ENCODE measurements at places on chromosomes 6 and 20.
A peak's percentile ranks its signal among the peaks of the same experiment; 100 is the strongest.

DNA sequence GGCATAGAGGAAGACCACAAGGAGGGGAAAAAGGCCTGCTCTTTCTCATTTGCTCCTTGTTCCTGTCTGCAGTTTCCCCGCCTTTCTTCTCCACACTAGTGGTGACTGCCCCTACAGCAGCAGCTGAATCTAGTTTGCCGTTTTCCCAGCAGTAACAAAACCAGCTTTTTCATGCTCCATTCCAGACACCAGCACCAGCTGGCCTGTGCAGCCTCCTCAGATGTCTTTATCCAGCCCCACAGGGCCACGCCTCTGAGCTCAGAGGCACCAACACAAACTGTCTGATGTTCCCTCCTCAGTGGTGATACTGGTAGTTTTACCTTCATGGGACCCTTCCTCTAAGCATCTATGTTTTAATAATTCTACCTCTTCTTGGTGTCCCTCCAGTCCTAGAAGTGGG is 70.4 kb upstream of the SLC24A3 start:
- no peak for DNase-seq

DNA sequence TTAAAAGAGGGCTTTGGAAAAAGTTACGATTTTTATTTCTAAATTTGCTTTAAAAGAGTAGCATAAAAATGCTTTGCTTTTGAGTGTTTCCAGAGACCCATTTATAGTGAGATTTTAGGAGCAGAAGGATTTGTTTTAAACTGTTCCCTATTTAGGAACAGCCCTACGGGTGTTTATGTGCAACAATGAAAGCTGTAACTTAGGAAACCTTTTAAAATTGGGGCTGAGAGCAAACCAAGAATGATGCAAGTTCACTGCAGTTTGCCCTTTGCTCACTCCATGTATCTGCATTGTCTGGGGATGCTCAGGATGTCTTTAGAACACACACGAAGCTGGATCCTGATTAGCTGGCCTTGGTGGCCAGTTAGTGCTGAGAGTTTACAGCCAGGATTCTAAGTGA is 40.9 kb downstream of the GHRH start:
- no peak for DNase-seq

DNA sequence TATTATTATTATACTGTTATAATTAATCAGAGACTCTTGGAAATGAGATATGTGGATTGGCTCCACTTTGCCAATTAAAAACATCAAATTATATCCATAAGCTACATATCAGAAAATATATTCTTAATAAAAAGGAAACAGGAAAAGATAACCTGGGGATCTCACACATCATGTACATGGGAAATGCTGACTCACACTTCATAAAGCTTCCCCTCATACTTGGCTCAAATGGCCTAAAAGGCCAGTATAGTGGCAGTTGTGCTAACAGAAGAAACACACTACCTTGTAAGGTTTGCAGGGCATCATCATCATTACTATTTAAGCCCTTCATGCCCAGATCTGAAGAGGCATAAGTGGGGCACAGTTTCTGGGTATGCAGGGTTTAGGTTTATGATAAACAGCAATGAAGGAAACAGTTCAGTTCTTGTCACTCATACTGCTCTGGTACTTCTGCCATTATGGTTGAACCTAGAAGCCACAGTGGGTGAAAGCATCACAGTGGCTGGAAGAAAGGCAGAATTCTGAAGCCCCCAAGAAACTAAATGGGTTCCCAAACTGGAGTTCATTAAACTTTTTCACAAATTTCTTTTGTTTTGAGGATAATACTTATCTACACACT is 60.6 kb downstream of the BTBD9 start:
- no peak for DNase-seq

DNA sequence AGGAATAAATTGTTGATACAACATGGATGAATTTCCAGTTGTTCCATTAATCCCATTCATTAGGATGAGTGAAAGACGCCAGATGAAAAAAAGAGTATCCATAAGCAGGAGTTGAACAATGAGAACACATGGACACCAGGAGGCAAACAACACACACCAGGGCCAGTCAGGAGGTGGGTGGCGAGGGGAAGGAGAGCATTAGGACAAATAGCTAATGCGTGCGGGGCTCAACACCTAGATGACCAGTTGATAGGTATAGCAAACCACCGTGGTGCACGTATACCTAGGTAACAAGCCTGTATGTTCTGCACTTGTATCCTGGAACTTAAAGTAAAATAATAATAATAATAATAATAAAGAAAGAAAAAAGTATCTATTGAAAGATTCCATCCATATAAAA is 11.1 kb downstream of the PCED1A start:
- DNase-seq = no peak

GRCh38 chr20:56630086-56630493 is 984 bp downstream of the TFAP2C start:
- no peak for DNase-seq

GRCh38 chr6:121090492-121090891 is 243.8 kb downstream of the TBC1D32 start:
- no peak for DNase-seq

- DNase-seq = no peak
Observed at GRCh38 chr6:157469378-157469777, 88.4 kb downstream of the ZDHHC14 start.

- DNase-seq = peak; percentile 69
Observed at GRCh38 chr6:14732844-14733757, 512.8 kb upstream of the JARID2 start.

- DNase-seq = no peak
Observed at GRCh38 chr20:36305602-36306551, at the start of gene DLGAP4. Gene DLGAP4 (plus strand): TSS chr20:36306339. CDS start chr20:36431718, 125,379 bp downstream.

GRCh38 chr6:168623736-168624135 is 182.8 kb downstream of the SMOC2 start:
- no peak for DNase-seq

- no peak for DNase-seq
Observed at GRCh38 chr6:166687879-166688205, 60.8 kb upstream of the RPS6KA2 start.

GRCh38 chr6:54070025-54070424 is 41.2 kb upstream of the MLIP start:
- DNase-seq = no peak

- DNase-seq = no peak
Observed at GRCh38 chr6:68911334-68911733, 276.3 kb downstream of the ADGRB3 start.

DNA sequence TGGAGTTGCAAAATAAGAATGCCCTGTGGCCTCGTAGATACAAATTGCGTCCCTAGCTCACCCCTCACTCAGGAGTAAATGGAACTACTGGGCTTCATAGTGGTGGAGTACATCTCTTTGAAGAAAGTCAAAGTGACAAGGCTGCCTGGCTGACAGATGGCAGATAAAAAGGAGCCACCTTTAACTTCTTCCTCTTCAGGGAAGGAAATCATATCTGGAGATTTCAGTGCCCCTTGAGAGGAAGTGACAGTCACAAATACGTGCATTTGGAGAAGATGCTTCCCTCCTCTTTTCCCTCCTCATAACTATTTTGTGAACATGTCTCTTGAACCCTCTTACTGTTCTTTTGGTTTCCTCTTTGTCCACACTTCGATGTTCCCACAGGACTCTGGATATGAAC is 43.2 kb downstream of the PPP1R3G start:
- no peak for DNase-seq

GRCh38 chr6:27838945-27839625 is 73.1 kb downstream of the OR2B2 start:
- DNase-seq = no peak

GRCh38 chr6:3631877-3632276 is 119.6 kb downstream of the PXDC1 start:
- no peak for DNase-seq

Data from activated CD4-positive, alpha-beta T cell treated with anti-CD3 and anti-CD28 coated beads for 4 hours (primary cell).